Activated CD4-positive, alpha-beta T cell treated with anti-CD3 and anti-CD28 coated beads, Interleukin-2, Interleukin-4, amounts not matched to agents 100 ng/mL and 50 ng/mL, durations not matched to agents 16 hours and 8 hours (primary cell): ENCODE measurements at places on chromosomes 1 and 21.

DNA sequence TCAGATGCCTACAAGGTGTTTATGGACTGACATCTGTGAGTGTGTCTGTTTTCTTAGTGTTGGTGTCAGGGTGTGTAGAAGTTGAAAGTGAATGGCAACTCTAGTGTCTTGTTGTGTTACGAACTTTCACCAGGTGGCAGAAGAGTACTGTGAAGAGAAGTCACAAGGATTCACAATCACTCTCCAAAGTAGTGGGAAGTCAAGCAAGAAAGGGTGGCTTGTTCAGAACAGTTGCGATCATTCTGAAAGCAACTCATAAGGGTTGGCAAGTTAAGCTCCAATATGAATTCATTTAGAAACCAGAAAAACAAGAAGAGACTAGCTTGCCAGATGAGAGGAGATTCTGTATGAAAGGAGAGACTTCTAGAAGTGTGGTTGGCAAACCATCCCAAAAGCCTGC lies 86.1 kb downstream of the FASLG start:
- DNase-seq = peak; percentile 82

DNA sequence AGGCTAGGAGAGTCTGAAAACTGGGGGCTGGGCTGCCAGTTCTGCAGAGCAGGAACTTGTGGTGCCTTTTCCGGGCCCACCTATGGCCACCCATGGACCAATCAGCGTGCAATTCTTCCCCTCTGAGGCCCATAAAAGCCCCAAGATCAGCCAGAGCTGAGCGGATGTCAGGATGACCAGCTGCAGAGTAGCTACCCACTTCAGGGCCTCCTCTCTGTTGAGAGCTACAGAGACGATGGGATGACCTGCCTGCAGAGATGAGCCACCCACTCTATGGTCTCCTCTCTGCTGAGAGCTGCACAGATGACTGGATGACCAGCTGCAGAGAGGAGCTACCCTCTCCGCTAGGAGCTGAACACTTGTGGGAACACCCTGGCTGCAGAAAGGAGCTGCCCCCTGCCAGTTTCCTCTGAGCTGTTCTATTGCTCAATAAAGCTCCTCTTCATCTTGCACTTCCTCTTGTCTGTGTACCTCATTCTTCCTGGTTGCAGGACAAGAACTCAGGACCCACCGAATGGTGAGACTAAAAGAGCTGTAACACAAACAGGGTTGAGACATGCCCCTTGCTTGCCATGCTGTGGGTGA lies 12.8 kb upstream of the AADACL4 start:
- DNase-seq = no peak

- DNase-seq = no peak
Measured at GRCh38 chr21:29616209-29616751, 317.6 kb downstream of the BACH1 start.

- DNase-seq = no peak
Measured at GRCh38 chr1:153556348-153556747, 7.3 kb upstream of the S100A3 start.

DNA sequence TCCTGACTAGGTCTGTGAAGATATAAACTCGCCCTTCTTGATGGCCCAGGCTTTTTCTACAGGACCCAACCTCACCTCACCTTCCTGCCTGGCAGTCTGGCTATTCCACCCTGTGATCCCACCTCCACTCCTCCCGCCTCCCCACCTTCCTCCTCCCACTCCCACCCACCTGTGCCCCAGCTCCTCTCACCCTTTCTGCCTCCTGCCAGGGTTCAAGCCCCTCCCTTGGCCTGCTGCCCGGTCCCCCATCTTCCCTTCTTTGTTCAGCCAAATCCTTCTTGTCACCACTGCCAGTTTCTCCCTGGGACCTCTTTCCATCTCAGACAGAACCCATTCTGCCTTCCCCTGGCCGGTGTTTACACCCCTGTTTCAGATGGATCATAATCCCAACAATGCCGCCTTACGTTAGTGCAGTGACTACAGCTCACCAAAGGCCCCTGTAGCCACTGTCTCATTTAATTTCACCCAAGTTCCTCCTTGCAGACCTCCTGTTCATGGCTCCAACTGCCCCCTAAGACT lies 127.5 kb upstream of the EDN2 start:
- DNase-seq = no peak
